ENCODE measurements at places on chromosomes 5 and 9. TPM values are rescaled to one million over a fixed set of nuclear protein-coding genes. Genes with fewer than 3 reads are reported as not detected.

DNA sequence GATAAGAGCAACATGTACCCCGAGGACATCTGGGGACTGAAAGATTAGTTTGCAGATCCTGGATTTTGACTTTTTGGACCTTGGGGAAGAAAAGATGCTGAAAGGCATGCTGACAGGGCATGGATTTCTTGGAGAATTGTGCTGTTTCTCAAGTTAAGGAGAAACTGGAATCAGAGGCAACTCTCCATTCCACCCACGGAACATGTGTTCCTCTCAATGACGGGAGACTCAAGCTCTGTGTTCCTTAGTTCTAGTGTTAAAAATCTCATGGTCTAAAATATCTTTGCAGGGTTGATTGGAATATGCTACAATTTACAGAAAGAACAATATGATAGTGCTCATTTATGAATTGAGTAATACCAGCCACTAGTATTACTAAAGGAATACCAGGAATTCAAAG is 34.4 kb upstream of the CDH12 start:
- DNase-seq, result no peak

DNA sequence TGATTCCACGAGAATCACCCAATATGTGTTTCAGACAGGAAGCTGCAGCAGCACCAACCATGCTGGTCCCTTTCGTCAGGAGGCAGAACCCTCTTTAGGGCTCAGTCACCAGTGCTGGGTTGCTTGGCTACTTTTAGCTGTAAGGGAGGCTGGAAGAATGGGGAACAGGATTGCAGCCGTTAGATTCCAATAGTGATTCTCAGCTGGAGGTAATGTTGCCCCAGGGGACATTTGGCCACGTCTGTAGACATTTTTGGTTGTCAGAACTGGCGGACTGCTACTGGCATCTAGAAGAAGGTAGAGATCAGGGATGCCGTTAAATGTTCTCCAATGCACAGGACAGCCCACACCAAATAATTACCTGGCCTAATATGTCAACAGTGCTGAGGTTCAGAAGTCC is 81.8 kb downstream of the ANKRD33B start:
- no peak for DNase-seq

DNA sequence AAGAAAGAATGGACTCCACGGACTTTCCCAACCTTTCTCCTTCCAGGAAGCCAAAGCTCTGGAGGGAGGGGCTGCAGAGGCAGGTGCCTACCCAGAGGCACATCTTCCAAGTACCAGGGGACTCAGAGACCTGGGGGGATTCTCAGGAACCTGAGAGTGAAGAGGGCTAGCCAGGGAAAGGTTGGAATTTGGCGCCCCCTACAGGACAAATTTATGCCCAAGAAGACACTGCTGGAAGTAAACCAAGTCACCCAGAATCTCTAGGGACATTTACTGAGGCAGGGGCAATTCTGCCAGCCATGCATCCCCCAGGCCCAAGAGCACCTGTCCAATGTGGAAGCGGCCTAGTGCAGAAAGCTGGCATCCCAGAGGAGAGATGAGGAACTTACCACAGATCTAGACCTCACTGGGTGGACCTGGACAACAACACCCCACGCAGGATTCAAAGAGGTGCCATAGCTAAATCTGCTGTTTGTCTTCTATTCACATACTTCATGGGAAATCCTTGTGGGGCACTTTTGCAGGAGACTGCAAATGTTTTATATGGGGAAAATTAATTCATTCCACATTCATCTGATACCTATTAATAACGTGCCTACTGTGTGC is 25.9 kb upstream of the IDNK start:
- no peak for DNase-seq

DNA sequence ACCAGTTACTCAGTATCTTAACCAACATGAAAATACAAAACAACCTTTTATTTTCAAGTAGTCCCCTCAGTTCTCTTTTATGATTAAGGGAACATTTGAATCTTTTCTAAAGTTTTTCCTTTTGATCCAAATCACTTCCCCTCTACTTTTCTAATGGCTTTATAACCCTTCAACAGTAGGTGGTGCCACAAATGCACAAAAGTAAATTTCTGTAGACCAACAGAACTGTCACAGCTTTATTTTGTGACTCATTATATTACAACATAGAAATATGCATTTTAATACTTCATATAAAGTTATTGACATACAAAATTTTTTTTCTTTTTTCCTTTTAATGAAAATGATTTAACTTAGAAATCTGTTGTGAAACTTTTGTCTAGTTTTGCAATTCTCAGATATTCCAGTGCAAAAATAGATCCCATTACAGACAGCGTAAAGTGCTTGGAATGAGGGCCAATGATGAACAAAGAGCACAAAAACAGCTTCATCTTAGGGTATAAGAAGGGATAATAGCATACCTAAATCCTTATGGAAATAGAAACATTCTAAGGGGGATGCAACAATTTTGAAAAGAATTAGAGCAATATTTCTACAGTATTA is 17.0 kb downstream of the NIPSNAP3B start:
- DNase-seq, result no peak

DNA sequence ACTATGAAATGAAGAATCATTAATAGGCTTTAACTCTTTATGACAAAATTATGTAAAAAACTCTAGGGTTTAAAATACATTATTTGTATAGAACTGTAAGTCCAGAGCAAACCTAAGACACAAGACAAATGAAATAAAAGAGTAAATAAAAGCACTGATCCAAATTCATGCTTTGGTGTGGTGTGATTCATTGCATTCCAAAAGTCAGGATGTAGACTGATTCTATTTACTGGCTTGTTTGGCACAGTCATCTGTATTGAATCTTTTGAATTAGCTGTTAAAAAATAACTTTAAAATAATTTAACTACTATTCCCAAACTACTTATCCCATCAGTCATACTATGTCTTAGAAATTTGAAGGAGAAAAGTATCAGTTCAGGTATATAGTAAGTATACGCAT is 31.1 kb downstream of the IL4 start:
- peak; percentile 42 for DNase-seq

DNA sequence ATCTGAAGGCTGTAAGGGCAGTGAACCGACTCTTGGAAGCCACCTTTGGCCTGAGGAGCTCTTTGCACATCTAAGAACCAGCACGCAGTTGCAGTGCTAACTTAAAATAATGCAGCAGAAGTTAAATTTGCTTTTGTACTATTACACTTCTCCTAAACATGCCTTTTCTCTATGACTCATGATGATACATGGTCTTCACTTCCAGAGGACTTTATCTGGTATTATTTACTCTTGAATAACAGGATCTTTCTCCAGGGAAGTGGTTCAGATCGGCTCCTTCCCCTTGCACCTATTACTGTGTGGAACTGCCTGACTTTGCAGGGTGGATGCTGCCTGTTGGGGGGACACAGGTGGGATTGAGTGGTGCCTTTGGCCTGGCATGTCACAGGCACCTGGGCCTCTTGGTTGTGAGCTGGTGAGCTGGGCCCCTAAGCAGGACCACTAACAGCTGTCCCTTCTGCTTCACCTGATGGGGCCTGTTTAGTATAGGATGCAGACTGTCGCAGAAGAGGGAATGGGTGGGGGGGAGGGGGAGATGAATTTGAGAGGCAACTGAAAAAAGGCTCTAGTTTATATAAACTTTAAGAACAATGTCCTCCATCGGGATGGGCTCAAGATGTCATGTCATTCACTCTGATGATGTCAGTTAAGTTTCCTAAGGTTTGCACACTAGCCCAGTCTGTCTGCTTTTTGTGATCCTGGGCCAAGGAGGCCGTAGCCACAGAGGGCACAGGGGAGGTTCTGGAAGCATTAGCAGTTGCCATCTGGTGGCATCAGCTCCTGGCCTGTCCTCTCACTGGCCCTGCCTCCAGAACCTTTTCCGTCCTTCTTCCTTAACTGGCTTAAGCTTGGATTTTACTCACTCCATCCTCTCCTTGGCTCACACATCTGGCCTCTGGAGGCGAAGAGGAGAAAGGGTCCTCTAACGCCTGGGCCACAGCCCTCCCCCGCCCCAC is 33.9 kb upstream of the GABBR2 start:
- DNase-seq, result peak; percentile 46

DNA sequence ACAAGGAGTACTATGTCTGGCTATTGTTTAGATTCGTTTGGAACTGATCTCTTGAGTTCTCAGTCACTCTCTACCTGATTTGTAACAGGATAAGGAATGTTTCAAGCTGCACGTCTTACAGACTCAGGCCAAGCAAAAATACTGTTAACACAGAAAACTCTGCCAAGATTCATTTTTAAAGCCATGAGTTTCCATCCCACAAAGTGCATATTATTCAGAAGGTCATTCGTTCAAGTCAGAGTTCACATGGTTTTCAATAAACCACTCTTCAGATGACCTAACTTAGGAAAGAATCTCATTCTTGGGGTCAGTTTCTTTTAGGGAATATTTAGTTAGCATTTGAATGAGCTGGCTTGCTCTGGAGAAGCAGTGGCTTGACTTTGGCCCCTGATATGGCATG is 49.3 kb downstream of the F2R start:
- DNase-seq, result peak; percentile 94

GRCh38 chr5:131022811-131023497 is 142.1 kb downstream of the HINT1 start:
- DNase-seq, result no peak

GRCh38 chr9:97389249-97389648 is 22.6 kb upstream of the TDRD7 start:
- DNase-seq, result no peak

LCN2 gene
- total RNA-seq, result not detected

SEMA5A gene
- 15.3 TPM for total RNA-seq

PDGFRB gene
- 96.6 TPM for total RNA-seq
